Panc1 (cell line): ENCODE measurements at places on chromosomes 1 and 21. TPM values are rescaled to one million over a fixed set of nuclear protein-coding genes. Genes with fewer than 3 reads are reported as not detected.

DNA sequence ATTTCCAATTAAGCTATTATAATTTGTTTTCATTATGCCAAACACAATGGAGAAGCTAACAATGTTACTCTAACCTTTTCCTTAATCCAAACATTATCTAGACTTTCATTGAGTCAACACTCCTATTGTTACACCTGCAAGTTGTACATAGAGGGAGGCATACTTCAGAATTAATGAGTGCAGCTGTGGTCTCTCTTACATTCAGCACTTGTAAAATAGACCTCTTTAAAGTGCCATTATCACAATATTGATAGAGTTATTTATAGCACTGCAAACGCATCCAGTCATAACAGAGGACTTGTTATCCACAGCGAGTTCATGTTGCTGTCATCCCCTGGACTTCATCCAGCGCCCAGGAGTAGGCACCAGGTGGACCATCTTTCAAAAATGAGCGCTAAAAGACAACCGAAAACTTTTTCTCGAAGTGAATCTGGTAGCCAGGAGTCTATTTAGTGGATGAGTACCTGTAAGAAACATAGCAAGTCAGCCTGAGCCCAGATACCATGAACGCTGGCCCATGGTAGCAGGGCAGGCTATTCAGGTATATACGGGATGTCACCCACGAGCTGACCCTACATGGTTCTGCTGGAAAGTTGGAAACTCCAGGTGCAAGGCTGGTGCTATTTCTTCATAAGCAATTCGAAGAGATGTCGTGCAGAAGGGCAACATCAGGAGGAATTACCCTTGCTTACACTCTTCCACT, 70.6 kb upstream of the NFIA start:
- no peak for DNase-seq

GRCh38 chr1:233844692-233845091, 59.8 kb upstream of the SLC35F3 start:
- no peak for DNase-seq

DNA sequence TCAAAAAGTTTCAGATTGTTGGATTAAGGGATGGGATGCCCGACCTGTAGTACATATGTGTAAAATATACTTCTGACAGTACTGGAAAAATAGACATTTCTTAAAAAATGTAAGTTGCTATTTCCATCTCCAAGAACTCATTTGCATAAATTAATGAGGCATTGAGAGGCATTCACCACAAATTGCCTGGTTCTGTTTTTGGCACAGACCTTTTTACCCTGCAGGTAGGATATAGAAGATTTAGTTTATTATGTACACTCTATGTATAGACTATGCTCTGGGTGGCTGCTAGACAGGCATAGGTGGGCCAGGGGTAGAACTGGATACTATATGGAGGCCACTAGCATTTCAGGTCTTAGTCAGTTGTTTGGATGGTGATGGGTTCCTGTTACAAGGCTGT, 8.0 kb downstream of the CCDC17 start:
- DNase-seq = no peak

Gene TOR1AIP1
- 62.0 TPM for total RNA-seq

Gene SELL
- total RNA-seq = 0.31 TPM

Gene G0S2
- total RNA-seq = 2.5 TPM

DNA sequence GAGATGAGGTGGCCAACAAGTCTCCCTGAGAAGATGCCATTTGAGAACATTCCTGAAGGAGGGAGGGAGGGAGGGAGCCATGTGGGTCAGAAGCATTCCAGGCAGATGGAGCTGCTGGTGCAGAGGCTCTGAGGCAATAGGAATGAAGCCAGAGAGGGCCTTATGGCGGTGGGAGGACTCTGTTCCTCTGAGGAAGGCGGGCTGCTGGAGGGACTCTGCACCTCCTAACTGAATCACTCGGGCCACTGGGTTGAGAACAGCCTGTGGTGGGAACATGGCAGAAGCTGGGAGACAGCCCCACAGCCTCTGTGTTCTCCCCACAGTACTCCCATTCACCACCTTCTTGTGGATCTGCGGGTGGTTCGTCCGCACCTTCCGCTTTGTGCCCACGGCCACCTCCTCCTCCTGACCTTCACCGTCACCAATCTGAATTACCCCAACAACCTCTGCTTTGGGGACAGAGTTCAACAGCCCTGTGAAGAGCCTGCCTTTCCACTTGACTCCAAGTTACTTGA, 2.4 kb upstream of the TMEM125 start:
- DNase-seq = no peak

DNA sequence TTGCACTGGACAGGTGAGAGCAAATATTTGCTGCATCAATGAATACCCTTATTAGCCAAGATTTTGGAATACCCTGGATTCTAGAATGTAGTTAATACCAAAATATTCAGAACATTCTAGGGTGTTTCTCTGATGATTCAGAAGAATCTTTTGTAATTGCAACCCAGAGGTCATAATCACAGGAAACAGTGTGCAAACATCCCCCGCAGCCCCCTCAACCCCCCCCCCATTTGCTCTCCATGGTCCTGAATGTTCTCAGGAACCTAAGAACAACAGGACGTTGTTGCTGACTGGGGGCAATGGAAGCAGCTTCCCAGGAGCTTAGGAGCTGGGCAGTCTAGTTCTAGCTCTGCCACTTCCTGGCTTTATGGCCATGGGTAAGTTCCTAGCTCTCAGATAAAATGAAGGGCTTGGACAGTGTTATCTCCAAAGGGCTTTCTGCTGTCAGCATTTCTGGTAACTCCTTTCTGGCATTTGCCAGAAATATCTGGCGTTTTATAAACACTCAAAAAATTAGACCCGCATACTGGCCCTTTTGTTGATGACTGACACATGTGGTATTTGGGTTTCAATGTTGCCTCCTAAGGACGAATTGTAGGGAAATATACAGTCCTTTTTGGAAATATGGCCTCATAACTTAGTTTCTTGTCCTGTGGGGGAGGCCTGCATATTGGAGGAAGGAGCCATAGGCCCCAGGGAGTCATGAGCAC, 178.6 kb downstream of the RRAGC start:
- no peak for DNase-seq

DNA sequence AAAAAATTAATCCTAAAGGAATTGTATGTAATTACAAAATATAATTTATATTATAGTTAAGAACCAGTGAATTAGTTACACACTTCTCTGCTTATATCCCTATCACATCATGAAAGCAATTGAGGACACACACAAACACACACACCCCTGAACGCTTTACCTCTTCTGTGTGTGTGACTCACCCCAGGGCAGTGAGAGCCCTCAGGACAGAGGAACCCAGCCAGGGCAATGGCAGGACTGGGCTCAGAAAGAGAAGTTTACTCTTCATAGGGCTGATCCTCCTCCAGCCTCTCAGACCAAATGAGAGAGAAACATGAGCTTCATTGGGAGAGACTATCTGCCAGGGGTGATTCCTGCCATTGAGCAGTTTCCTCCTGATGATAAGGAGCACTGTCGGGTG, 38.1 kb downstream of the SLC44A3 start:
- no peak for DNase-seq

Gene PEAR1
- 16.1 TPM for total RNA-seq

DNA sequence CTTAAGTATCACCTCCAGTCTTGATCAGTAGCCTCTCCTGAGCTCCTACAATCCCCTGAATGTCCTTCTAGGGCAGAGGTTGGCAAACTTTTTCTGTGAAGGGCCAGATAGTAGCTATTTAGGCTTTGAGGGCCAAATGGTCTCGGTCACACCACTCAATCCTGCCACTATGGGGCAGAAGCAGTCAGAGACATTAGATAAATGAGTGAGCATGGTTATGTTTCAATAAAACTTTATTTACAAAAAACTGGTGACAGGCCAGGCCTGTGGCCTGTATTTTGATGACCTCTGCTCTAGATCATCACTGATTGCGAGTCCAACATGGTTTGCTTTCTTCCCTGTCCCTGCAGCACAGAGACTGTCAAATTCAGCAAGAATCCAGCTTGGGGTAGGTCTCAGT, 36.3 kb downstream of the LRP8 start:
- no peak for DNase-seq

- DNase-seq = no peak
Observed at GRCh38 chr1:170803711-170804110, 131.6 kb upstream of the MROH9 start.

DNA sequence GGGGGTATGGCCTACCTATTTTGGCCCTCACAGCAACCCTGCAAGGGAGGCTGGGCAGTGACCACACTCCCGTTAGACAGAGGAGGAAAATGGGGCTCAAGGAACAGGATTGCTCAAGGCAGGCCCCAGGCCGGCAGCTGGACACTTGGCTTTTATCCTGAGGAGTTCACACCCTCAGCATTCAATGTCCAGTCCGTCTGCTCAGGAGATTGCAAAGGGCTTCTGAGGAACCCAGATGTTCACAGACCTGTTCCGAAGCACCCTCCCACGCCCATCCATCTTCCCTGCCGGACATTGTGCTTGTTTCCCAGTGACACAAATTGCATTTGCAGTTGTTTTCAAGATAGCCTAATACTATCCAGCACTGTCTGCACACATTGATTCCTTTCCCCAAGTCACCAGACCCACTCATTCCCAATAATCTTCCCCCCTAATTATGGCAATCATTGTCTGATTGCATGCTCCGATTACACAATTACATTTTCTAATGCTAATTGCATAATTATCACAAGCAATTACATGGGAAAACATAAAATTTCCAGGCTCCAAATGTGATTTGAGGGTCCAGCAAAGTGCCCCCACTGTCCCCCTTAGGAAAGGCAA, 4.3 kb upstream of the UBL4B start:
- DNase-seq = no peak

DNA sequence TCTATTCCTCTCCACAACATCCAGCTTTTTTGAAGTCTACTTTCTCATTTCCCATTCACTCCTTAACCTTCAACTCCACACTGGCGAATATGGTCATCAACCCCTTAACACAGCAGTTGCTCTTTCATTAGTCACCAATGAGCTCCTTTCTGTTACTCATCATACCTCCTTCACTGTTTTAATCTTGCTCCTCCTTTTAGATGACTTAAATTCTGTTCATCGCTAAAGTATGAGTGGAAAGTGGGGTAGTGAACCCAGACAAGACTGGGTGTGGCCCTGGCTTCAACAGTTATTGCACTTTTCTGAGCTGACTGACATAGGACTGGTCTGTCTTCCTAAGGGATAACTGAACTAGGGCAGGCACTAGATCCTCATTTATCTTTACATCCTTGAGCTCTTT, 51.3 kb downstream of the AKT3 start:
- no peak for DNase-seq

DNA sequence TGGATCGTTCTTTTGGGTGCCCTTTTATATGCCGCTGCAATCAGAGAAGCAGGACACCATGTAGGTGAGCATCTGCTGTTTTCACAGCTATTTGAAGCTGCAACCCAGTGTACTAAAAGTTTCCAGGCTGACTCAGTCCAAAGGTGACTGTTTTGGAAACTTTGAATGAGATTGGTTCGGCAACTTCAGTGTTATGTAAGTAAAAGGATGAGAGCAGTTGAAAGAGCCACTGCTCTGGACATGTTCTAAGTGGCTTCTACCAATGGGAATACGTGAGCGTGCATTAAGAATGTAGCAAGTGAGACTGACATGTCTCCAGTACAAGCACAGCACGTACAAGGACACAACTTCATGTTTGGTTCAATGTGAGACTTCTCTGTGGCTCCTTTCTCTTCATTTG, 55.6 kb downstream of the DDR2 start:
- no peak for DNase-seq

GRCh38 chr1:32701951-32702598, 495 bp downstream of the SYNC start:
- DNase-seq = no peak

Gene RGS13
- not detected for total RNA-seq

DNA sequence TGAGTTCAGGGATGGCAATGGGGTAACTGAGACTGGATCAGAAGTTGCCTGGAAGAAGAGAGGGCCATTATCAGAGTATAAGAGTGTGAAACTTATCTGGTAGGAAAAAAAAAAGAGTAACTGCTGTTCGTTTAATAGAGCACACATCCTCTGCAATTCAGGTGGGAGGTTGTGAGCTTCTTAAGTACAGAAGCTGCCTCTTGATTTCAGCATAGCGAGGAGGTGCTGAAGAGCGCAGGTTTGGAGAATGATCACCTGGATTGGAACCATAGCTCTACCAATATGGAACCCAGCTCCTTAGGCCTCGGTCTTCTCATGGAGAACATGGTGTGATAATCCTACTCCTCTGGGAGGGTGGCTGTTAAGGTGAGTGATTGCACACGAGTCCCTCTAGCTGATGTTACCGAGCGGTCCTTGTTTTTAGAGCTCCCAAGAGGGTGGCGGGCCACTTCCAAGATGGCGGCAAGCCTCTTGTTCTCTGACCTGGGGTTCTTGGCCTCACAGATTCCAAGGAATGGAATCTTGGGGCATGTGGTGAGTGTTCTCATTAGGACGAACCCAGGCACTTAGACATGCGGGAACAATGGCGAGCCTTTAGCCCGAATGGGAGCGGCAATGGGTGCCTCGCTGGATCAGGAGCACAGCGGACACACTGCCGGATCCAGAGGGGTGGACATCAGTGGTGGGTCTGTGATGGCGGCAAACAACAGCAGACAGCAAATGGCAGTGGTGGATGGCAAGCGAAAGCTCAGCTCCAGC, 3.3 kb upstream of the MX1 start:
- DNase-seq = no peak

Gene TSPEAR
- not detected for total RNA-seq

- no peak for DNase-seq
Observed at GRCh38 chr1:204087181-204087892, 14.4 kb downstream of the SOX13 start.

DNA sequence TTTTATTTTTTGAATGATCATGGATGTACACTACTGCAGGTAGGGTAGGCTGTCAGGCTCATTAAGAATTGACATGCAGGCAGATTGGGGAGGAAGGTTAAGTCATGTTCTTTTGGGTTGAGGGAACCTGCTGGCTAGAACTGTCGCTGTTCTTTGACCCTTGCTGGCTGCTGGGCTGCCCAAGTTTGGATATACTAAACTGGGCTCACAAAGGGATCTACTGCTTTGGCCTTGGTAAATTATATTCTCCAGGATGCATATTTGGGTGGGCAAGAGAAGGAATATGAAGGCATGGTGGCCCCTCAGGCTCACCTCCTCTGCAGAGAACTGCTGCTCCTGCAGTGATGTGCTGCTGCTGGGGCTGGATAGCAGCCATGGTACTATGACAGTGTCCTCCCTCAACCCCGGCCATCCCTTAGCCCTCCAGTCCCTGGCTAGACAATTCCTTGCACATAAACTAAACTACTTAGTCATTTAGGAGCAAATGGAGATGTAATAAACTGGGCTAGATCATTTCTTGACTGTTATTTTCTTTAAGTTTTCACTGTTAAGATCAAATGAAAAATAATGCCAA, 6.1 kb downstream of the ATP1A1 start:
- DNase-seq = no peak

- no peak for DNase-seq
Observed at GRCh38 chr1:247825362-247825761, 1.4 kb upstream of the OR14A16 start.

DNA sequence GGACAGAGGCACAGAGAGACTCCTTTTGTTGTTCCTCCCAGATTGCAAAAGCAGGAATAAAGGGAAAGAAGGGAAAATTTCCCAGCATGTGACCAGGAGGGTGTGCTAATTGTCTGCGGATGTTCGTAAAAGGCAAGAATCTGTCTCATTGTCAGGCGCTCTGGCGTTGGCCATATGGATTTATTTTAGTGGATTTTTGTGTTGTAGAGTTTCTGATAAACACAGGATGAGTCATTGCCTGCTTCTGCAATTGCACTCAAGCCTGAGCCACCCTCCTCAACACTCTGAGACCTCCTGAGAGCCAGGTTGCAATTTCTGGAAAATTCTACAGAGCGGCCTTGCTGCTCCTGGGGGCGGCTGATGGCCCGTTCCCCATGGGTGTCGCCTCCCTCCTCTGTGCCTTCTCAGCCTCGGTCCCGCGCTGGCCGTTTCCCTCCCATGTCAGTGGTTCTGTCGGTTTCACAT, 227.7 kb downstream of the KAZN start:
- no peak for DNase-seq

Gene SMCP
- not detected for total RNA-seq
